NCI-H524 treated with DMSO at 0.1 percent for 48 hours (cell line): ENCODE measurements at places on chromosomes 2 and 18.

DNA sequence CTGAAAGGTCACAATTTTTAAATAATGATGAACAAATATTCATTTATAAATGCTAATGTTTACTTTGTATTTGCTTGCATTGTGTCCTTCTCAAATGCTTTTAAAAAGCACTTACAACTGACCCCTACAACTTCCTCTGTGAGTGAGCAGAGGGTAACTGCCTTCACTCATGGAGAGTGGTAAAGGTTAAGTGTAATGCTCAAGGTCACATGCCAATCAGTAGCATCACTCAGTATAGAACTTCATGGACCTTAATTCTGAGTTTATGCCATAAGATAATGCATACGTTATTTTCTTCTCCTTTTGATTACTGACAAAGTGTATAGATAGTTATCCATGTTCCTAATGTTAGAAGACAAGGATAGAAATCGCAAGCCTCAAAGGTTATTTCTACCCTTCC lies 91.8 kb upstream of the SERTAD2 start:
- DNase-seq, result no peak

DNA sequence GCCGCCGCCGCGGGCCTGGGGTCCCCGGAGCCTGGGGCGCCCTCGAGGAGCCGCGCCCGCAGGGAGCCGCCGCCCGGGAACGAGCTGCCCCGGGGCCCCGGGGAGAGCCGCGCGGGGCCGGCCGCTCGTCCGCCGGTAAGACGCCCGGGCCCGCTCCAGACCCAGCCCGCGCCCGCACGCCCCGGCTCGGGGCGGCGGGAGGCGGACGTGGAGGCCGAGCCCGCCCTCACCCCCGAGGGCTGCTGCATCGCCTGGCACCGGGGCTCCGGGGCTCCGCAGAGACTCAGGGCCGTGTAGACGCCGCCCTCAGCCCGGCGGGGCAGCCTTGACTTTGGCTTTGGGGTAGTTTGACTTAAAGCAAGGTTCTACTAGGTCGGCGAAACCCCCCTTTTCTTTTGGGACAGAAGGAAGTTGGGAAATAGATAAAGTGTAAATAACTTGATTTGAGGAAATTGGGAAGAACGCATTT lies 335 bp downstream of the ERFE start:
- DNase-seq, result no peak

DNA sequence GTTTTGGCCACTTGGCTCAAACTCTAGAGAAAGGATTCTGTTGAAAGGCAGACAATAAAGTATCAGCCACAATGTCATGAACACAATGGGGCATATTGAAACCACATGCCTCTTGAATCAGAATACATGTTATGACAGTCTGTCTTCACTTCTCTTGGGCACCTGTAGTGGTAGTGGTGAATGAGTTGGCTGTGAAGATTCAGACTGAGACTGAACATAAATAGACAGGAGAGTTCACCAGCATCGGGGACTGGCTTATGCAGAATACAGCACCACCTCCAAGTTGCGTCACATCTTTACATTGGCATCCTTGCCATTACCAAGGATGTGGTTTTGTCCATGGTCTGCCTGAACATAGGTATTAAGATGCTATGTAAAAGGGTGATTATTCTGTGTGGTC lies 336.8 kb downstream of the MYCN start:
- DNase-seq, result no peak

DNA sequence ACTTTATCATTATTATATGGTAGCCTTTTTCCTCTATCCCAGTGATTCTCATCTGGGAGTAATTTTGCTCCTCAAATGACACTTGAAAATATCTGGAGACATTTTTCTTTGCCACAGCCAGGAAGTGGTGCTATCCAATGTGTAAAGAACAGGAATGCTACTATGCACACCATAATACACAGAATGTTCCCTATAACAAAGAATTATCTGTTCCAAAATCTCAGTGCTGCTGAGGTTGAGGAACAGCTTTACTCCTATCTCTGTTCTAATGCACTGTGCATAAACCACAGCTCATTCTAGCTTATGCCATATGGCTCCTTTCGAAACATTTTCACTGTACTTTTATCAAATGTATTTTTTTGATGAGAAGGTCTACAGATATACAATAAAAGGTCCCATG lies 1231.2 kb upstream of the CELF4 start:
- DNase-seq, result no peak

DNA sequence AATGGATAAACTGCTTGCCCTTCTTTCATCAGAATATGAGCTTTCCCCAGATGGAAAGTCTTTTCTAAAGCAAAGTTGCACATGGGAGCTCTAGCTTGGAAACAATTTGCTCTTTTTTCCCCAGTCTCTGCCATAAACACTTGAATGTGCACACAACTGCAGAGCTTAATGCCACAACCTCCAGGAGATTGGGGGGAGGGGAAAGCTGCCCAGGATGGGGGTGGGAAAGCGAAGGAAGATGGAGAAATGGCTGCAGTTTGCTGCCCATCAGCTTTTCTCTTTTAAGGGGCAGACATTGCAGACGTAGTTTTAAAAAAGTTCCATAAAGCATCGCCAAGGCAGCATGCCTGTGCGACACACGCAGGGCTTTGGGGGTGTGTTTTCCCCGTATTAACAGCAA lies 1.5 kb downstream of the ACKR3 start:
- no peak for DNase-seq

- DNase-seq, result no peak
Measured at GRCh38 chr2:37740164-37740739, 68.8 kb upstream of the CDC42EP3 start.

DNA sequence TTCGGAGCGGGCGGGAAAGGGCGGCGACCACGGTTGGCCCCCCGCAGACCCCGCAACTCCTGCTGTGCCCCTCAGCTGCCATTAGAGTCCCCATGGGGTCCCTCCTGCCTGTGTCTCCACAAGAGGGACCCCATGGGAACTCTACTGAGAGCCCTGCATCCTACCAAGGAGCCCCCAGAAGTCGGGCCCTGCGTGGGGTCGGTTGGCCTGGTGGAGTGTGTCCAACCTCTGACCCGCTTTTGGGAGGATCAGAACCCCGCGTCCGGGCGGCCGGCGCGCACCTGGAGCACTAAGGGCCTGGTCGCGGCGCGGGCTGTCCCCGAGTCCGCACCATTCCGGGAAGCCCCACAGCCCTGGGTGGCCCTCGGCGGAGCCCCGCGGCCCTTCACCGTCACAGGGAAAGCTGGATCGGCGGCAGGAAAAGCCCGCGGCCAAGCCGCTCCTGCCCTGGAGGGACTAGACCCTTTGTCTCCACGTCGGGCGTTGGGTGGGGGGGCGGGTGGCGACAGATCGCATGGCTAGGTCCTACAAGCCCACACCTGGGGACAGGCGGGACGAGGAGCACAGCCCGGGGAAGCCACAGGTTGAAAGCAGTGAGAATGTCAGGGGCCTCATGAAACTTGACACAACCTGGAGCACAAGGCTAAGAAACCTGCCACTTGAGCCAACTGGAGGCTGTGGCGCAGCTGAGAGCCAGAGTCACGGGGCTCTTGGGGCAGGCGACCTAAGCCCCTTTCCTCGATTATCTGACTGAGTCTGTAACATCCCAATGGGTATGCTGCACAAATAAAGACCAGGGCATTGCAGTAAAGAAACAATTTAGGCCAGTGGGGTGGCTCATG lies 11.2 kb upstream of the CXXC1 start:
- DNase-seq, result no peak

DNA sequence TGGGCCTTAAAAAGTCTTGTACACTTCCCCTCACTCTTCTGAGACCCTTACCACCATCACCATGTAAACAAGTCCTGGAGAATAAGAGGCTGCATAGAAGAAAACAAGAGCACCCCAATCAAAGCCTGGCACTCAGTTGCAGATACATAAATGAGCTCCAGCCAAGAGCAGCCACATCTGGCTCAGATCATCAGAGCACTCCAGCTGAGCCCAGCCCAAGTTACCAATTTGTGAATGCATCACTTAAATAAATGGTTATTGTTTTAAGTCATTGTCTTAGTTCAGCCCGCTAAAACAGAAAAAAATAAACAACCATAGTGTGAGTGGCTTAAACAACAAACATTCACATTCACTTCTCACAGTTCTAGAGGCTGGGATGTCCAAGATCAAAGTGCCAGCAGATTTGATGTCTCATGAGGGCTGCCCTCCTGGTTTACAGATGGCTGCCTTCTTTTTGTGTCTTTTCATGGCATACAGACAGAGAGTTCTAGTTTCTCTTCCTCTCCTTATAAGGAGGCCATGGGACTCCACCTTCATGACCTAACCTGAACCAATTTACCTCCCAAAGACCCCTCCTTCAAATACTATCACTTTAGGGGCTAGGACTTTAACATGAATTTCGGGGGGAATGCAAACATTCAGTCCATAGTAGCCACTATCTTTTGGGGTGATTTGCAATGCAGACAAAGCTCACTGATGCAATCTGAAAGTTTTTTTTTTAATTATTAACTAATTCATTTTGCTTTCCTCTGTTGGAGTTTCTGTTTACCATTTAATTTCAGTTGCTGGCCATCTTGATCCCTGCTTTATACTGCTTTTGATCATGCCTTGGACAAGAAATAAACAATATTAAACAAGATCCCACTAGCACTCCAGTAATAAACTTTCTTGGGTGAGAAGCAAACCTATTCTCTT lies 187.5 kb upstream of the ACVR2A start:
- DNase-seq, result no peak
